HFF-Myc (cell line): ENCODE measurements at places on chromosomes 3 and 15.

GRCh38 chr3:188179006-188179966 is 25.3 kb downstream of the LPP start:
- DNase-seq, result no peak

GRCh38 chr3:32493437-32494414 is 8.9 kb downstream of the CMTM6 start:
- no peak for DNase-seq

GRCh38 chr15:99051308-99051707 is 43.7 kb upstream of the PGPEP1L start:
- DNase-seq, result no peak

DNA sequence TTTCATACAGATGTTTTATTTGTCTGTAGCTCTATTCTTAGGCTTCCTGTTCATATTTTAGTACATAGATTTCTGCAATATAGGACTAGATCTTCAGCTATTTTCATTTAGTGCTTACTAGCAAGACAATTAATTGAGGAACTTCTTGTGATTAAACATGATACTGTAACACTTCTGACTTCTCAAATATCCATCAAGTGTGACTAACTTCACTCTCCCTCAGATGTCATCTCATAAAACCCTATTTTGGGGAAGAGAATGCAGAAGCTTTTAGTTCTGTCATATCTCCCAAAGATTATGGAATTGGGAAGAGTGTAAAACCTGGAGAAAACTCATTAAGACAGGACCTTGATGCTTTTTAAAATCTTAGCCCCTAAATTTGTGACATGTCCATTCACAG is 28.6 kb upstream of the GOLIM4 start:
- DNase-seq, result no peak
